ENCODE measurements at places on chromosomes 1 and 21.

DNA sequence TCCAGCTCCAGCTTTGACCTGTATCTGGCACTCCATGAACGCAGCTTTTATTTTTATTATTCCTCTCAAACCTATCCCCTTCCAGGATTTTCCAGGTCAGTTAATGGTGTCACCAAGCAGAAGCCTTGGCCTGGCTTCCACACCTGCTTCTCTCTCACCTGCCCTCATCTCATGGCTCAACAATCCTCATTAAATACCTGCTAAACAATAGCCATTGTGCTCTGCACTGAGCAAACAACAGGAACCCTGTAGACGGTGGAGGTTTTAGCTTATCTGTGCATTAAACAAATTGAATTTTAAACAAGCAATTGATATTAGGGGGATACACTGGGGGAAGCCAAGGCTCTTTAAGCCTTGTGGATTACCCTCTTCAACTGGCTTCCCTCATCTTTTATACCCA lies 15.3 kb downstream of the PYCR2 start:
- no peak for DNase-seq

DNA sequence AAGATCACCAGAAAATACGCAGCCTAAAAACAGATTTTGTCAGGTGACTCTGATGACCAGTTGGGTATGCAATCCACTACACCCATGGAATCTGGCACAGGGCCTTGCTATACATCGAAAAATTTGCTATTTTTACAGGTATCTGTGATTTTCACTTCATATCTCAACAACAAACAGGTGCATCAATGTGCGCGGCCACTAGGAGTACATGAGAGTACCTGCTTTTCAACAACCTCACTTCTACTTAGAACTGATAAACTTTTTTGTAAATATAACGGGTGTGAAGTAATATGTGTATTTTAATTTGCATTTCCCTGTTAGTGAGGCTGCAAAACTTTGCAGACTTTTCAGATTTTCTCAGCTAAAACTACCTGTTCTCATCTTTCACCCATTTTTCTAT lies 80.8 kb downstream of the SLC45A1 start:
- DNase-seq: no peak

DNA sequence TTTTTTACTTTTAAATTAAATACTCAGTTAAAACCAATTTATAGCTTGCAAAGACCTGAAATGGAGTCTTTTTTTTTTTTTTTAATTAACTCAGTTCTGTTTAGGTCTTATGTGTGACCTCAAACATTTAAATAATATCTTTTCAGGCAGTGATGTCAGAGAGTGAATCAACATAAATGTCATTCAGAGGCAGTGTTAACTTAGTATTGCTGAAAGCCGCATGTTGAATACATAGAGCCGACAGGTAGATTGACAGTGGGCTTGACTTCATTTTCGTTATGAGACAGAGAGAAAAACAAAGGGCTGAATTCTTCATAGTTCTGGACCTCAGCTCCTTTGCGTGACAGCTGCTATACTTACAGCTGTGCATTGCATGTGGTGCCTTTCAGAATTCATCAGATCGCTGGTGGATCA lies 51.5 kb downstream of the PRDM2 start:
- DNase-seq: no peak

- DNase-seq: no peak
These were observed 41.2 kb upstream of the B3GALNT2 start for GRCh38 chr1:235545292-235545930.

DNA sequence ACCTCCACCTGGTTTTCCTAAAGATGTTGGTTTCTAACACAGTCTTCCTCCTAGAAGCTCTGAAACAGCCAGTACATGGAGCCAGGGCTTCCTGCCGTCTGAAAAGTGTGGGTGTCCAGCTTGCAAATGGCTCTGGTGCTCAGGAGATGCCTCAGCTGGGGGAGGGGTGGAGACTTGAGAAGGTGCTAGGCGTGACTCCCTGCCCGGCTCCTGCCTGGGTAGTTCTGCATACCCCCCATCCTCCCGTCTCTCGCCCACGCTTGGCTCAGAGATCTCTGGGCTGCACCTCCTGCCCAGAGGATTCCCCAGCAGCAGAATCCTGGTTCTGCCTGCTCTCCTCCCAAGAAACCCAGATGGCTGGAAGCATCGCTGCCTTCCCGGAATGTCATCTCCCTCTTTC lies 16.9 kb downstream of the STUM start:
- no peak for DNase-seq

- no peak for DNase-seq
These were observed 145.1 kb downstream of the SIPA1L2 start for GRCh38 chr1:232484856-232485255.
